NCI-H2171 (cell line): ENCODE measurements at places on chromosomes 3 and 15.

GRCh38 chr3:98890181-98890835 lies 11.2 kb downstream of the DCBLD2 start:
- DNase-seq, result no peak

DNA sequence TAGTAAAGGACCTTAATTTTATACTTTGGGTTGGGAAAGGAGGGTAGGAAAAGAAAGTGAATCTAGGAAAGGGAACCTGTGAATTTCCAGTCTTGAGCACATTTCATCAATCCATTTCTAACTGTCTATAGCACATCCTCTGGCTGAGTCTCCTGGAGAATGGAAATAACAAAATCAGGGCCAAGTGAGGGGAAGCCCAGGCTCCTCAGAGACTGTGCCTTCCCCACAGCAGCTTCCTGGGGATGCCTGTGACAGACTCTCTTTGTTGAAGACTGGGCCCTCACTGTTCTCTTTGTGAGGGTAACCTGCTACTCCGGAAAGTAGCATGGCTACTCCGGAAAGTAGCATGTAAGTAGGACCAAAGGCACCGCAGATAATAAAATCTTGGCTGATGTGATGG lies 22.6 kb upstream of the CSPG5 start:
- no peak for DNase-seq

DNA sequence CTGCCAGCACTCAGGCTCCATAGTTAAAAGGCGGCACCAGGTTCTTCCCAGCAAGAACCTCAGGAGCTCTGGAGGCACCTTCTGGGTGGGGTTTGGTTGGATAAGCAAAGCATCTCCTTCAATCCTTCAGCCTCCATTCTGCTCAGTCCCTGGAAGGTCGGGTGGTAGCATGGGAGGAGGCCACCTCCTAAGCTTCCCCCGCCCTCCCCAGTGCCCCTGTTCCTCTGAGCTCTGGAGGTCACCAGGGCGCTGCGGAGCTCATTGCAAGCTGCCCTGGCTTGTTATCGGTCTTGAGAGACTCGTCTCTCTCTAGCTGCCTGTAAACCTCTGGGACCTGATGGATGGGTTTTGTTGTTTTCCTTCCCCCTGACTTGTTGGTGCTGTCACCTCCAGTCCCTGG lies 124.8 kb downstream of the RPLP1 start:
- no peak for DNase-seq

- no peak for DNase-seq
Observed at GRCh38 chr15:90262426-90262825, 3.0 kb upstream of the NGRN start.

GRCh38 chr3:47007001-47007400 lies 27.5 kb downstream of the NBEAL2 start:
- no peak for DNase-seq
